ENCODE measurements at places on chromosomes 3 and 15.
A peak's percentile ranks its signal among the peaks of the same experiment; 100 is the strongest.

- no peak for DNase-seq
These were observed 334.3 kb upstream of the CTDSPL start for GRCh38 chr3:37527361-37527760.

DNA sequence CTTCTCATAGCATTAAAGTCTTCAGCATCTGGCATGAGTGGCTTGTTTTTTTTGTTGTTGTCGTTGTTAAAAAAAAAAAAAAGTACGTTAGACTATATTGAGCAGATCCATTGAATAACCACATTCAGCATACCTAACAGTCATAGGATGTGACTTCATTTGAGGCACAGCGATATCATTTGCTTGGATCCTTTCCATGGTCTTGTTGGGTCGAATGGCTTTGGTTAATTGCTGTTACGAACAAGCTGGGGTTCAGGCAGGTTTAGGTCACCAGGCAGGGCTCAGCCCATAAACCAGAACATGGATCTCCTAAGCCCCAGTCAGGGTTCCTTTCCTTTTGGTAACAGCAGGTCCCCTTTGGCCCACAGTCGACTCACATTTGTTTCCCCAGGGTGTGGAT, 76.2 kb downstream of the POLR2M start:
- no peak for DNase-seq

GRCh38 chr15:77659350-77660321, 26.9 kb upstream of the LINGO1 start:
- DNase-seq, result peak; percentile 42

- DNase-seq, result no peak
These were observed 446.3 kb upstream of the NECTIN3 start for GRCh38 chr3:110625201-110625747.

DNA sequence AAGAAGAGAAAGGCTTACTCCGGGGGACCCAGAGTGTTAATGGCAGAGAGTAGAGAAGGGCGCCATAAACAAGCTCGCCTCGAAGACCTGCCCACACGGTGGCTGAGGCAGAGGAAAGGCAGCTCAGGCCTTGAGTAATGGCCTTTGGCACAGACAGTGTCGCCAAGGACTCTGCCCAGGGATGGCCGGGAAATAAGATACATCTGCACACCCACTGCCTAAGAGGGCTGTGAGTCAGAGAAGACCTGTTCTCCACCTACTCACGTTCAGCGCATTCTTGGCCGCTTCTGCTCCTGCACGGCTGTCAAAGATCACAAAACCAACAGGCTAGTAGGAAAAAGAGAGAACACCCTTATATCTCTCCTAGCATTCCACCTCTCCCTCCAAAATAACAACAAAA, 26.2 kb downstream of the RBPMS2 start:
- no peak for DNase-seq

GRCh38 chr3:52118156-52118875, 35.9 kb downstream of the POC1A start:
- DNase-seq, result no peak

DNA sequence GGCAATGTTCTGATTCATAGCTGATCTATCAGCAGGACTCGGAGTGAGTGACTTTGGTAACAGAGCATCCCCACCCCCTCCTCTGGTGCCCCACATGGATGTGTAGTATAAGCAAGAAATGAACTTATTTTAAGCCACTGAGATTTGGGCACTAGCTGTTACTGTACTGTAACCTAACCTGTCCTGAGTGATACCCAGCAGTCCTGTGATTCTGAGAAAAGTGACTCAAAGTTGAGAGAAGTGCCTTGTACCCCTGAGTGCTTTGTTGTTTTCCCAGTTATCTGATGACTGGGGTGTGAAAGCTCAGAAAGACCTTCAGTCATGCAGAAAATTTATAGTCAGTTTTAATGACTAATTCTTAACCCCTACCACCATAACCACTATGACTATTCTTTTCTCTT, 439.9 kb upstream of the RBMS3 start:
- DNase-seq, result no peak

DNA sequence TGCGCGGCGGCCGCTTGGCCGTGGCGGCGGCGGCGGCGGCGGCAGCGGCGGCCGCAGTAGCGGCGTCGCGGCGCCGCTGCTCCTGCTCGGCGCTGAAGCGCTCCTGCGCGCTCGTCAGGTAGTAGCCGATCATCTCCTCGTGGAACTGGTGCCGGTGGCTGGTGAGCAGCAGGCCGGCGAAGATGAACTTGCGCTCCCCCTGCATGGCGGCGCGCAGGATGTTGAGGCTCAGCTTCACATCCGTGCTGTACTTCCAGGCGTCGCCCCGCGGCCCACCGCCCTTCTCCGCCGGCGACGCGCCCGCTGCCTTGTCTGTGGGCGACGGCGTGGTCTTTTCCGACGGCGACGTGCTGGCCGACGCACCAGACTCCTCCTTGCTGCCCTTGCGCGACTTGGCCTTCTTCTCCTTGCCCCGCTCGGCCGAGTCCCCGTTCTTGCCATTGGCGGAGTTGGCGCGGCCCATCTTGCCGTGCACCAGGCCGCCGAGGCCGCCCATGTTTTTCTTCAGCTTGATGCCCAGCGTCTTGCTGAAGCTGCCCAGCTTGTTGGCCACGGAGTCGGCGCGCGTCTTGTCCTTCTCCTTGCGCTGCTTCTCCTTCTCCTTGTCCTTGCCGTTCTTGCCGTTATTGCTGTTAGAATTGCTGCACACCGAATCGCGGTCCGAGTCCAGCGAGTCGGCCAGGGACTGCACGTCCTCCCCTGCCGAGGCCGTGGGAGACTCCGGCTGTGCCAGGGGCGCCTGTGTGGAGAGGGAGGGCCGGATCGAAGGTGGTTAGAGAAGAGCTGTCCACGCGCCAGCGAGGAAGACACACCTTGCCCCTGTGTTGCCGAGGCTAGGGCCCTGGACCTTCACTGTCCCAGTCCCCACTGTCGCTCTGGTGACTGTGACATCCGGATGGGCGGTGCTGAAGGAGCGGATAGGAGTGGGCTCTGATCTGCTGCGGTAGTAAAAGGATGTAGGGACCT, 157.6 kb downstream of the KLF13 start:
- DNase-seq, result no peak

- no peak for DNase-seq
These were observed 8.0 kb downstream of the NFKBIZ start for GRCh38 chr3:101857301-101857741.

DNA sequence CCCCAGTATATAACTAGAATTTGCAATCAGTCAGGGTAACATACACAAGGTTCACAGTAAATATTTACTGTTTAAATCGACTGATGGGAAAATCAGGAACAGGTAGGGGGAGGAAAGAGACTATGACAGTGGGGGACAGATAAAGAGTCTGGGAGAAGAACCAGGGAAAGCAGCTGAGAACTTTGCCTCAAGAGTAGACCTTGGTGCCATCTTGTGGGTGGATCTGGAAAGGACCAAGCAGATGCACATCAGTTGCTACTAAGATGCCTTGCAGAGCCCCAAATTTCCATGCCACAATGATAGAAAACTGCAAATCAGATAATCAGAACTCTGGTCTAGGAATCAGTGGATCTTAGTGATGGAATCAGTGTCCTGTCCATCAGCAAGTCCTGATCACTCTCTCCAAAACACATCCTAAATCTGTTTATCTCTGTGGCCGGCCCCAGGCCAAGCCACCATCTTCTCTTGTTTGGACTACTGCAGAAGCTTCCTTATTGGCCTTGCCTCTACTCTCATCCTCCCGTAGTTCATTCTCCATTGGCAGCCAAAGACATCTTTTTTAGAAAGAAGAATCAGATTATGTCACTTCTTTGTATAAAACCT, 62.7 kb downstream of the PDE8A start:
- DNase-seq, result peak; percentile 48

- DNase-seq, result no peak
These were observed 465.0 kb downstream of the EPHB1 start for GRCh38 chr3:135260025-135260424.

GRCh38 chr15:23083115-23083514, 43.7 kb upstream of the TUBGCP5 start:
- no peak for DNase-seq

DNA sequence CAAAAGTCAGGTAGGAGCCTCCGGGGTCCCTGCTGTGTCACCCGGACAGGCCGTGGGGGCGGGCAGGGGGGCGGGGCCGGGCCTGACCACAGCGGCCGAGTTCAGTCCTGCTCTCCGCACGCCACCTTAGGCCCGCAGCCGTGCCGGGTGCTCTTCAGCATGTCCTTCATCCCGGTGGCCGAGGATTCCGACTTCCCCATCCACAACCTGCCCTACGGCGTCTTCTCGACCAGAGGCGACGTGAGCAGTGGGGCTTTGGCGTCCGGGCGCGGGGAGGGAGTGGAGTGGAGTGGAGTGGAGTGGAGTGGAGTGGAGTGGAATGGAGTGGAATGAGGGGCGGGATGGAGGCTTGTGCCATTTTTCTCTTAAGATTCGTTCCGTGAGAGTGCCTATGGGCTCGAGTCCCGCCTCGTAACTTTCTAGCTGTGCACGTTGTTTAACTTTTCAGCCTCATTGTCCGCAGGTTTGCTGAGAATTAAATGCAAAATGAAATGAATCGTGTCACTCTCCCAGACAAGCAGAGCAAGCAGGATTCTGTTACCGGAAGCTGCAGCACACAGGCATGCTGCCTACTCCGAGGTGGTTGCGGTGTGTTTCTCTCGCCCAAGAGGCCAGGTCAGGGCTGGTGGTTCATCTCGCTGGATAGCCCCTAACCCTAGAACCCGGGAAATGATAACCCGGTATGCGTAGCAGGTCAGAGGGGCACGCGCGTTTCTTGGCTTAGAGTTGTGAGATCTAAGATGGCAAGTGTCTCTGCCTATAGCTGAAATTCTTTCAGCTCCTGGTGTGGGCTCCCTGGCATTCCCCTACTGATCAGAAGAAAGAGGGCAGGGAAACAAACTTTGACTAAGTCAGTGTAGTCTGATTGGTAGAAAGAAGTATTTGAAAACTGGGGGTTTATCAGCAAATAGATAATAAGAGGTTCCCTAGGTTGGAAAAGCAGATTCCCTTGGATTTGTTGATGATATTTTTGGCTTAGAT, at the start of gene FAH:
TSS of gene FAH (plus strand) at position 104 of the 981 bp plus-strand sequence. CDS start at position 160, 56 bp downstream.
- no peak for DNase-seq

- DNase-seq, result no peak
These were observed 4.1 kb downstream of the CCR8 start for GRCh38 chr3:39333607-39334006.

DNA sequence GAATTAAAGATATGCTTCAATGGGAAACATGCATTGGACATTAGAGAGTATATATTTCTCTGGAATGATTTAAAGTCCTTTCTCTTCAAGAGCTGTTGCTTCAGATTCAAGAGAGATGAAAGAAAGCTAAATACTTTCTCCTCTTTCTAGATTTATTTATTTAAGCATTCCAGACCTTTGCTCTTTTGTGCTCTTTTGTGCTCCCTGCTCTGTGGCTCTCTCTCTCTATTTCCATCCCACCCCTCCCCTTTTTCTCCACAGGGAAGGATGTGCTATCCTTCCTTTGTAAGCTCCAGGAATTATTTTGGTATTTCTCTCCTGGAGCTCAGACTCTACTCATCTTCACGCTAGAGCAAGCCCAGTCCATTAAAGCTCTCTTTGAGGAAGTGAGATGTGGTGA, 871.9 kb upstream of the GBE1 start:
- DNase-seq, result no peak

DNA sequence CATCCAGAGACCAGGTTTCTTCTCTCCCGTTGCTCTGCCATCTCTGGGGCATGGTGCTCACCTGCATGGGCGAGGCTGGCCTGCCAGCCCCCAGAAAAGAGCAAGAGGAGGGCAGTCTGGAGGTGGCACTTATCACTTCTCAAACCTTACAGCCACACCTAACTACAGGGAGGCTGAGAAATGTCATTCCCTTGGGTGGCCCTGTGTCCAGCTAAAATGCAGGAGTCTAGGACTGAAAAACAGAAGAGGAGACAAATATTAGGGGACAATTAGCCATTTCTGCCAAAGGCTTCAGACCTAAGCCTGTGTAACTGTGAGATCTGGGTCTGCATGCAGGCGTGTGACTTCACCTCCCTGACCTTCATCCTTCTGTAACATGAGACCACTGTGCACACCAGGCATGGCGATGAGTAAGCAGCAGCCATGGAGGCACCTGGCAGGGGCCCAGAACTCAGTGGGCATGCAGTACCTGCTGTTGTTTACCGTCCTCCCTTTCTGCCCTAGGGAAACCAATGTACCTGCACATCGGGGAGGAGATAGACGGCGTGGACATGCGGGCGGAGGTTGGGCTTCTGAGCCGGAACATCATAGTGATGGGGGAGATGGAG, 83.4 kb downstream of the MESD start:
- DNase-seq, result no peak

GRCh38 chr3:174132421-174133042, 726.6 kb upstream of the NAALADL2 start:
- DNase-seq, result no peak

All from anterior cingulate cortex (tissue), 58 donors.